Activated CD4-positive, alpha-beta T cell treated with anti-CD3 and anti-CD28 coated beads, Interleukin-2, amount 50 U/mL, for 1 hour (primary cell): ENCODE measurements at places on chromosomes 6 and 20.

GRCh38 chr6:56753811-56754210 lies 111.1 kb upstream of the DST start:
- no peak for DNase-seq

DNA sequence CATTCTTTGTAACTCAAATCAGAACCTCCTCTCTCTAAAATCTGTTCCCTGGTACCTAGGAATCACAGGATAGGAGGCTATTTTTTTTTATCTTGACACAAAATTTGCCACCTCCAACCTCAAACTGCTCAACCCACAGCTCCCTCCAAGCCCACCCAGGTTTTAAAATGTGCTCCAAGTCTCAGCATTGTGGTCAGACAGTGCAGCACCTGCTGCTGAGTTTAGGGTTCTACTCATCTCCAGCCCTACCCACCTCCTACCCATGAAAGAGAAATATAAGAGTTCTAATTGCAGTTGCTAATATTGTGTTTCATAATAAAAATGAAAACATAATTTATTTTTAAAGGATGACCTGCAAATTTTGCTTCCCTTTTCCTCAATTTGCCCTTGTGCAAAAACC lies 496.5 kb downstream of the MAFB start:
- no peak for DNase-seq

DNA sequence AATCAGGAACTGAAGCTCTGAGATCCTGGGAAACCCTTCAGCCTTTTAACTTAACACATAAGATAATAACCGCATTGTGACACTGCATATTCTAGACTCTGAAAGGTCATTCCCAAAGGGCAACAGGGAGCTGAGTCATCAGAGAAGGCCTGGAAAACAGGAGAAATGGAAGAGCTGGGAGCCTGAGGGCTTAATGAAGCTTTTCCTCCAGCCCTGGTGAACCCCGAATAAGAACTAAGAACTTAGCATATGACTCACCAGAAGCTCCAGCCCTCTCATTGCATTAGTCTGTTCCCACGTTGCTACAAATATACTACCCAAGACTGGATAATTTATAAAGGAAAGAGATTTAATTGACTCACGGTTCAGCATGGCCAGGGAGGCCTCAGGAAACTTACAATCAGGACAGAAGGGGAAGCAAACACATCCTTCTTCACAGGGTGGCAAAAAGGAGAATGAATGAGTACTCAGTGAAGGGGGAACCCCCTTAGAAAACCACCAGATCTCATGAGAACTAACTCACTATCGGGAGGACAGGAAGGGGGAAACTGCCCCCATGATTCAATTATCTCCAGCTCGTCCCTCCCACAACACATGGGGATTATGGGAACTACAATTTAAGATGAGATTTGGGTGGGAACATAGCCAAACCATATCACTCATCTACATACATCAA lies 648.5 kb downstream of the TFAP2A start:
- DNase-seq = no peak

GRCh38 chr6:19804205-19805128 lies 32.7 kb upstream of the ID4 start:
- peak; percentile 9 for DNase-seq

GRCh38 chr6:158039571-158040050 lies 57.9 kb downstream of the SYNJ2 start:
- DNase-seq = no peak
